ENCODE measurements at places on chromosomes 12 and 14.
A peak's percentile ranks its signal among the peaks of the same experiment; 100 is the strongest.

GRCh38 chr14:96582995-96583394 lies 80.8 kb downstream of the PAPOLA start:
- no peak for DNase-seq

DNA sequence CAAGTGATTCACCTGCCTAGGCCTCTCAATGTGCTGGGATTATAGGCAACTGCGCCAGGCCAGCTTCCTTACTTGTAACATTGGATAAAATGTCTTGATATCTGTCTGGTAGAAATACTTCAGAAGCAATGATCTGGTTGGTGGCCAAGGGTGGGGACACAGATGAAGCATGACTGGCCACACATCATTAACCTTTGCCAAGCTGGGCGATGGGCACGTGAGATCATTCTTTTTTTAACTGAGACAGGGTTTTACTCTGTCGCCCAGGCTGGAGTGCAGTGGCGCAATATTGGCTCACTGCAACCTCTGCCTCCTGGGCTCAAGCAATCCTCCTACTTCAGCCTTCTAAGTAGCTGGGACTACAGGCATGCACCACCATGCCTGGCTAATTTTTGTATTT lies 31.1 kb downstream of the PLEKHH1 start:
- no peak for DNase-seq

GRCh38 chr14:37985826-37986470 lies 221.8 kb upstream of the SSTR1 start:
- DNase-seq = peak; percentile 68

- DNase-seq = no peak
Measured at GRCh38 chr14:30991408-30991807, 34.0 kb upstream of the AP4S1 start.

GRCh38 chr14:30225176-30225575 lies 297.5 kb upstream of the PRKD1 start:
- DNase-seq = no peak

DNA sequence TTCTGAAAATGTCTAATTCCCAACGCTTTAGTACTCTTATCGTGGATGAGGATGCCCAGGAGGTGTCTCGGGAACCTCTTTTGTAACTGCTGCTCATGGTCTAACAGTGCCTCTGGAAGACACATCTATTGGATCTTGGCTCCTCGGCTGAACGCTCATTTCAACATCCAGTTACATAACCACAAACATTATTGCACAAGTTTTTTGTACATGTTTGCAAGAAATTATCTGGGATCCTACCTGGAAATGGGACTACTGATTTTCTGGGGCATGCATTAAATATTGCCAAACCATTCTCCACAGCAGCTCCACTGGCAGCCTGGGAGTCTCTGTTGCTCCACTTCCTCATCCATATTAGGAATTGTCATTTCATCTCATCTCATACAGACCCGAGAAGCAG lies 117.5 kb upstream of the EVL start:
- no peak for DNase-seq

DNA sequence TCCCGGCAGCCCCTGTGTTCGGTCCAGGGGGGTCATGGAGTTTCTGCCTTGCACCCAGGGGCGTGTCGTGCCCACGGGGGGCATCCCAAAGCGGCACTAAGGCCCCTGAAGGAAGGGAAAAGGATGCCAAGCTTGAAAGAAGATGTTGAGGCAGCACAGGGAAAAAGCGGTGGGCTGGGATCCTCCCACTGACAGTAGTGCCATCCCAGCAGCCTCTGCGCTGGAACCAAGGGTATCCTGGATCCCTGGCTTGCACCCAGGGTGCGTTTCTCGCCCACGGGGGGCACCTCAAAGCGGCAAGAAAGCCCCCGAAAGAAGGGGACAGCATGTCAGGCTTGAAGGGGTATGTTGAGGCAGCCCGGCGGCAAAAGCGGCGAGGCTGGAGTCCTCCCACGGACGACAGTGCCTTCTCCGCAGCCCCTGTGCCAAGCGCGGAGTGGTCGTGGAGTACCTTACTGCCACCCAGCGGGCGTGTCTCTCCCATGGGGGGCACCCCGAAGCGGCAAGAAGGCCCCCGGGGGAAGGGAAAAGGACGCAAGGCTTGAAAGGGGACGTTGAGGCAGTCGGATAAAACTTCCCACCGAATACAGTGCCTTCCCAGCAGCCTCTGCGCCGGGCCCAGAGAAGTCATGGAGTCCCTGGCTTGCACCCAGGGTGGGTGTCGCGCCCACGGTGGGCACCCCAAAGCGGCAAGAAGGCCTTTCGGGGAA lies 164.4 kb upstream of the ALG10B start:
- DNase-seq = no peak

- DNase-seq = peak; percentile 65
Measured at GRCh38 chr14:84442521-84442920, 1087.4 kb upstream of the FLRT2 start.

DNA sequence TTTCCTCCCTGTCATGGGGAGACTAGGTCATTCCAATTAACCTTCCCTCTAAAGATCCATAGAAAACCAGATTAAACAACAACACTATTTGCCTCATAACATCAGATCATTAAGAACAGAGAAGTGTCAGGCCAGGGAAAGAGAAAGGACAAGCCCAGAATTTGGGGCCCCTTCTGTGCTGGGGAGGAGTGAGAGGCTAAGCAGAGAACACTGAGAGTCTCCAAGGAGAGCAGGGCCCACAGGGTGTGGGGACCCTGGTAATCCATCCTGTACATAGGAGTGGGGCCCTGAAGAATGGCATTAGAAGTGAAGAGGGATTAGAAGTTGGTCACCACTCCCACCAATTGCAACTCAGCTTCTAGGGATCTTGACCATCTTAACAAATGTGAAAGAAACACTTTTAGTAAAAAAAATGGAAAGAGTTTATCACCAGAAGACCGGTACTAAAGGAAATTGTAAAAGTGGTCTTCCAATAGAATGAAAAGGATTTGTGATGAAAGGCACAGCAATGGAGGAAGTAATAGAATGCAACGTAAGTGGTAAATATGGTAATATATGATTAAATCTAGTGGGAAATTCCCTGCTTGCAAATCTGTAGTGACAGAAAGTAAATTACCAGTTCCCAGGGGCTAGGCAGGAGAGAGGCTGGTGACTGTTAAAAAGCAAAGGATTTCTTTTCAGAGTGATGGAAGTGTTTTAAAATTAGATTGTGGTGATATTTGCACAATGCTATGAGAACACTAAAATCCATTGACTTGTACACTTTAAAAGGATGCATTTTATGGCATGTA lies 14.0 kb upstream of the TMTC1 start:
- DNase-seq = no peak

DNA sequence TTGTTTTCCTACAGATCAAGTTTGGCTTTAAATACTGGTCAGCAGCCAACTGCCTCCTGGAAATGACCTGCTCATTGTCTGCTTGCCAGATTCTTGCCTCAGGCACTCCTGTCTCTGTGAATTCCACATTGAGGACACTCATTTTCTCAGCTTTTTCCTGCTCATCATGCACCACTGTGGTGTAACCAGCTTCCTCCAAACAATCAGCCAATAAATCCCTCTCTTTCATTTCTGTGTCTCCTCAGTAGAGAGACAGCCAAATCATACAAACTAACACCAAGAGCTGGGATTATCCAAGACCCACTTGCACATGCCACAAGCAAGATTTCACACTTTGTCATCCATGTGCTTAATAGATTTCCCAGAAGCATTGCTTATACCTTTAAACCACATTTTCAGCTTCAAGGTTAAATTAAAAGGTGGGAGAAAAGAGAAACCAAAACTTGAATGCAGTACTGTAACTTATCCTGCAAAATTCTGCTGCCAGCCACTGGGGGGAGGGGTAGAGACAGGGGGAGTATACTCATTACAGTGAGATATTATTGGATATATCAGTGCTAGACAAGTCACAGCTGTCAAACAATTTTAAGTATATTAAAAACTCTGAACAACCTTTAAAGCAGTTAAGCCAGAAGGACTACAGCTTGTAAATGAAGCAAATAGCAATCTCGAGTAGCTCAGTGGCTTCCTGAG lies 105.0 kb downstream of the PPP2R5E start:
- no peak for DNase-seq

GRCh38 chr14:65403231-65403630 lies 9.3 kb upstream of the FUT8 start:
- DNase-seq = no peak

GRCh38 chr12:13562915-13563742 lies 366.6 kb downstream of the EMP1 start:
- DNase-seq = no peak

- DNase-seq = no peak
Measured at GRCh38 chr12:852864-853263, 96.6 kb downstream of the RAD52 start.

- peak; percentile 96 for DNase-seq
Measured at GRCh38 chr12:15597125-15597830, 191.9 kb downstream of the EPS8 start.

DNA sequence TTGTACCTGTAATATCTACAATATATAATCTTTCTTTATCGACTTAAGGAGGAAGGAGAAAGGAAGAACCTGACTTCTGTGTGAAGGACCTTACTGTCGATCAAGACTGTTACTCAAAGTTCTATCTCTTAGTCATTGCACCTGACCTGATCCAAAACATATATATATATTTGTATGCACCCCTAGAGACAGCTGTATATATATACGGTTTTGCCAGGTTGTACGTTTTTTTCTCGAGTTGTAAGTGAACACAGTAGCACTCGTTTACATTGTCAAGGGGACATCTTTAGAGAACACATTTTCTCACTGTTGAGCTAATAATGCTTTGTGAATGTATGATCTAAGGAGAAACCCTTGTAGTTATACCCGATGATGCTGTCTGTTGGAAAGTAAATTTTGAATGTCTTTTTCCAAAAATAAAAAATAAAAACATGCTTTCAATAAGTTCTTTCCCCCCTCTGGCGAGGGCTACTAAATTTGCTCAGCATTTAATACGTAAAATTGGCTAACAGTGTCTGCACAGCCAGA lies 536 bp upstream of the SLC35E3 start:
- peak; percentile 63 for DNase-seq

GRCh38 chr12:3885277-3886094 lies 12.3 kb upstream of the PARP11 start:
- peak; percentile 98 for DNase-seq

DNA sequence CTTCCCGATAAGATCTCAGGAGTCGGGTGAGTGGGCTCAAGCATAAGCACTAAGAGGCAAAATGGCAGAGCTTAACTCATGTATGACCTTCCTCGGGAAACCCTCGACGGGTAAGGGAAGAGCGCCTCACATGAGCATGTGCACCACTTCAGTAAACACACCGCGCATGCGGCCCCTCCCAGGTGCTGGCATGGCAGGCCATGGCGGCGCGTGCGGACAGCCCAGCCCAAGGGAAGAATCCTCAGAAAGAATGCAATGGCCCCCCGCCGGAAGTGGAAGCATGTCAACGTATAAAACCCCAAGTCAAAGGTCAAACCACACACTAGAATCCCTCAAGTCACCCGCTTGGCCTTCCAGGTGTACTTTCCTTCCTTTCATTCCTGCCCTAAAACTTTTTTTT lies 6.6 kb upstream of the TNFAIP2 start:
- no peak for DNase-seq

- DNase-seq = no peak
Measured at GRCh38 chr12:96404696-96405095, 4.5 kb upstream of the CDK17 start.

DNA sequence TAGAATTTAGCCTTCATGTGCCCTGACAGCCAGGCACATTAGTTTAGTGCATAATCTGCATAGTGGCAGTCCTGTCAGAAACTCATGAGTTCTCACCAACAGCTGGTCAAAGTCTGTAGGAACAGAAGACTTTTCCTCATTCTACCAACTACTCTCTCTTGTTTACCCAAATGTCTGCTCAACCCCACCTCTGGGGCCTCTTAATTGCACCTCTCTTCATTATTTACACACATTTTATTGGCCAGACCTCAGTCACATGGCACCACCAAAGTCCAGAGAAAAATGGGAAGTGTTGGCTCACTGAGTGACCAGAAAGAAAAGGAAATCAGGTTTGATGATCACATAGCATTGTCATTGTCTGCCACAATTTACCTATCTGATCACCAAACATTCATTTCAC lies 114.6 kb upstream of the PLXNC1 start:
- DNase-seq = no peak

- no peak for DNase-seq
Measured at GRCh38 chr12:80058586-80058985, 40.8 kb upstream of the OTOGL start.

- DNase-seq = no peak
Measured at GRCh38 chr14:23672200-23672599, 36.0 kb downstream of the DHRS2 start.

- peak; percentile 80 for DNase-seq
Measured at GRCh38 chr14:34872822-34873588, 2.2 kb downstream of the BAZ1A start.

GRCh38 chr12:55930771-55931316 lies at the start of gene DGKA:
DGKA (plus strand) TSS chr12:55931162; CDS start chr12:55936504, 5,342 bp downstream.
- peak; percentile 80 for DNase-seq

DNA sequence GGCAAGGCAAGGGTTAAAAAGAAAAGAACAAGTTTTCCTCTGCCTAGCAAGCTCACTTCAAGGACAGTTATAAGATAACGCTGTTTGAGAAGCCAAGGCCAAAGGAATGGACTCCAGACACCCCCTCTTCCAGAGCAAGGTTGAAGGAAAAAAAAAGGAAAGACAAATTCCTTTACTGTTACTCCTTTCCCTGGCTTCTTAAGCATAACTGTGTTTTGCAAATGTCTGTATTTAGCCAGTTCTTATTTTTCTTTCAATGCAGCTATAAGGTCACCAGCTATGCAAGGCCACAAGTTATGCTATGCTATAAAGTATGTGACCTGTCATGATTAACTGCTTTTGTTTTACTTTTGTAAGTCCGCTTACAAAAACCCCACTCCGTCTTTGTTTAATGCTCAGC lies 26.6 kb downstream of the ZNF410 start:
- DNase-seq = no peak

GRCh38 chr12:99824900-99825542 lies 159.7 kb downstream of the ANKS1B start:
- no peak for DNase-seq

GRCh38 chr12:5034603-5035002 lies 9.1 kb upstream of the KCNA5 start:
- peak; percentile 61 for DNase-seq

- no peak for DNase-seq
Measured at GRCh38 chr12:93734784-93735183, 57.6 kb downstream of the CRADD start.

DNA sequence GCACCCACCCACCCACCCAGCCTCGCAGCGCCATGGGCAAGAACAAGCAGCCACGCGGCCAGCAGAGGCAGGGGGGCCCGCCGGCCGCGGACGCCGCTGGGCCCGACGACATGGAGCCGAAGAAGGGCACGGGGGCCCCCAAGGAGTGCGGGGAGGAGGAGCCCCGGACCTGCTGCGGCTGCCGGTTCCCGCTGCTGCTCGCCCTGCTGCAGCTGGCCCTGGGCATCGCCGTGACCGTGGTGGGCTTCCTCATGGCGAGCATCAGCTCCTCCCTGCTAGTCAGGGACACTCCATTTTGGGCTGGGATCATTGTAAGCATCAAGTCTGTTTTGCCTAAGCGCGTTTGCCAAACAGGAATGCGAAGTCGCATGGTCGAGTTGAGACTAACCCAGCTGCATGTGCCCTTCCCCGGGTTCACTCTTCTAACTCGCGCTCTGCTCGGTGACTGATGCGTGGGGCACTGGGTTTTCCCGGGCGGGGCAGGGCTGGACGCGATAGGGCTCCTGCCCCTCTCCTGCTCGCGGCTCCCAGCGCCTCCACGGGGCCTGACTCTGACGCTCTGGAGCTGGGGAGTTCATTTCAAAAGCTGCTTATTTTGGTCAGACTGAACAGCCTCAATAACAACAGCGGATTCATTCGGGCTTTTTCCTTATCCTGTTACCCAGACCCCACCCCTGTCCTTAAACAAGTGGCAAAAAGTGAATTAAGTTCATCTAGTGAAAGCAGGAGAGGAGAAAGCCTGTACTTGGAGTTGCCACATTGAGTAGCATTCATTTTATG lies 458 bp downstream of the SSPN start:
- peak; percentile 80 for DNase-seq

- DNase-seq = peak; percentile 33
Measured at GRCh38 chr14:104650057-104650980, 39.1 kb upstream of the INF2 start.
